ENCODE measurements at places on chromosomes 5 and 9. TPM values are rescaled to one million over a fixed set of nuclear protein-coding genes. Genes with fewer than 3 reads are reported as not detected.

- H3K27ac ChIP-seq, result no peak overlapping the region
- no peak overlapping the region for H3K4me3 ChIP-seq
- H3K4me1 ChIP-seq, result no peaks in the 10 kb centered on the region
- no peak for DNase-seq
- H3K27me3 ChIP-seq, result peaks cover 5% of the 10 kb centered on the region
Observed at GRCh38 chr9:137865581-137866145, 11.9 kb upstream of the CACNA1B start.

DNA sequence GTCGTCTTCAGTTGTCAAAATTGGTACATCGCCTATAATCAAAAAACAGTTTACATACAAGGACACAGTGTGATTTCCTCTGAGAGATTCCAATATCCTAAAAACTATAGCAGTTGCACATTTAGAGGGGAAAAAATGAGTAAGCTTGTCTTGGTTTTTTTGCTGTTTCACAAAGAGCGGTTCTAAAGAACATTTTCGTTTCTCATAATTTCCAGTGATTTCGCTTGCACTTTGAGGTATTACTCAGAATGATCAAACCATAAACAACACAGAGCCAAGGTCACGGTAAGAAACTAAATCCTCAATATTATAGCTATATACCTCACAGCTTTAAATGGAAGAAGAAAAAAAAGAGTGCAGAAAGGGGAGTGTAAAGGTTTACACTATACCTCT is 861 bp downstream of the MTX3 start:
- H3K27me3 ChIP-seq, result peaks cover 4% of the 10 kb centered on the region
- peaks cover 10% of the 10 kb centered on the region for H3K4me1 ChIP-seq
- DNase-seq, result no peak
- peaks cover 14% of the 10 kb centered on the region for H3K36me3 ChIP-seq
- H3K27ac ChIP-seq, result peak overlapping the region; percentile 62

GRCh38 chr5:138102454-138103318 is 18.9 kb downstream of the WNT8A start:
- H3K27me3 ChIP-seq, result no peaks in the 10 kb centered on the region
- no peak overlapping the region for H3K27ac ChIP-seq
- no peaks in the 10 kb centered on the region for H3K36me3 ChIP-seq
- no peak for DNase-seq
- no peak overlapping the region for H3K4me3 ChIP-seq
- H3K4me1 ChIP-seq, result no peaks in the 10 kb centered on the region

- no peak overlapping the region for H3K4me3 ChIP-seq
- H3K4me1 ChIP-seq, result no peaks in the 10 kb centered on the region
- H3K27me3 ChIP-seq, result no peaks in the 10 kb centered on the region
- no peak for DNase-seq
- no peaks in the 10 kb centered on the region for H3K36me3 ChIP-seq
- H3K27ac ChIP-seq, result no peak overlapping the region
Observed at GRCh38 chr5:60161340-60161934, 267.9 kb upstream of the PDE4D start.

GRCh38 chr9:5453004-5453403 is 2.7 kb downstream of the CD274 start:
- no peaks in the 10 kb centered on the region for H3K36me3 ChIP-seq
- H3K27ac ChIP-seq, result no peak overlapping the region

DNA sequence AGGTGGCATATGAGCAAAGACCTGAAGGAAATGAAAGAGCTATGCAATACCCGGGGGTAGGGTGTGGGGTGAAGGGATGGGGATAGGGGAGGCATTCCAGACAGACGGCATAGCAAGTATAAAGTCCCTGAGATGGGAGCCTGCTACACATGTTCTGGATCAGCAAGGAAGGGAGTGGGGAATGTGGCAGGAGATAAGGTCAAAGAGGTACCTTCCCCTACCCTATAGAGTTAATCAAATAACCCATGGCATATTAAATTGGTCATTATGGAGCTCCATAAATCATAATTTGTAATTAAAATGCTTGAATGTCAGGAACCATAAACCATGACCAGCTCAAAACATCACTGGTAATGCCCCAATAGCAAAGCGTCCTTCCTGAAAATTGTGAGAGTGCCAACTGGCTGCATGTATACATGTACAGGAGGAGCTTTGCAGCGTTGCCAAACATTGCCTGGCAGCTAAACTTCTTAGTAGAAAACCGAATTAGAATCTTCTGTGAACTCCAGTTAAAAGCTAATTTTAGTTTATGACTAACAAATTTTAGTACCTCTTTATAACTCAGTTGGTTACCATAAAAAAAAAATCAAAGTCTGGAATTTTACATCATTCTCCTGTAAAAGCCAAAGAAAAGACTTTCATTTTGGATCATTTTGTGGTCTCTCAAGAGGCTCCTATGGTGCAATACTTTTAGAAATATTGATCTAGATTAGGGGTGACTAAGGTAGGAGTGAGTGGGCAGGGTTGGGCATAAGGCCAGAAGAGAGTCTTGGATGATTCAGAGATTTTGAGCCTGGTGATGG is 4.7 kb downstream of the DNAI1 start:
- no peak overlapping the region for H3K27ac ChIP-seq
- H3K36me3 ChIP-seq, result no peaks in the 10 kb centered on the region
- DNase-seq, result no peak
- peaks cover 6% of the 10 kb centered on the region for H3K27me3 ChIP-seq
- H3K4me1 ChIP-seq, result peaks cover 4% of the 10 kb centered on the region

- DNase-seq, result no peak
- H3K27me3 ChIP-seq, result no peaks in the 10 kb centered on the region
- H3K36me3 ChIP-seq, result no peaks in the 10 kb centered on the region
- H3K4me1 ChIP-seq, result no peaks in the 10 kb centered on the region
Observed at GRCh38 chr5:120405286-120405864, 58.7 kb upstream of the PRR16 start.

The SEMA4D gene
- 238 TPM for total RNA-seq

Data from CD8-positive, alpha-beta memory T cell (primary cell).